ENCODE measurements at places on chromosomes 16 and 17.

DNA sequence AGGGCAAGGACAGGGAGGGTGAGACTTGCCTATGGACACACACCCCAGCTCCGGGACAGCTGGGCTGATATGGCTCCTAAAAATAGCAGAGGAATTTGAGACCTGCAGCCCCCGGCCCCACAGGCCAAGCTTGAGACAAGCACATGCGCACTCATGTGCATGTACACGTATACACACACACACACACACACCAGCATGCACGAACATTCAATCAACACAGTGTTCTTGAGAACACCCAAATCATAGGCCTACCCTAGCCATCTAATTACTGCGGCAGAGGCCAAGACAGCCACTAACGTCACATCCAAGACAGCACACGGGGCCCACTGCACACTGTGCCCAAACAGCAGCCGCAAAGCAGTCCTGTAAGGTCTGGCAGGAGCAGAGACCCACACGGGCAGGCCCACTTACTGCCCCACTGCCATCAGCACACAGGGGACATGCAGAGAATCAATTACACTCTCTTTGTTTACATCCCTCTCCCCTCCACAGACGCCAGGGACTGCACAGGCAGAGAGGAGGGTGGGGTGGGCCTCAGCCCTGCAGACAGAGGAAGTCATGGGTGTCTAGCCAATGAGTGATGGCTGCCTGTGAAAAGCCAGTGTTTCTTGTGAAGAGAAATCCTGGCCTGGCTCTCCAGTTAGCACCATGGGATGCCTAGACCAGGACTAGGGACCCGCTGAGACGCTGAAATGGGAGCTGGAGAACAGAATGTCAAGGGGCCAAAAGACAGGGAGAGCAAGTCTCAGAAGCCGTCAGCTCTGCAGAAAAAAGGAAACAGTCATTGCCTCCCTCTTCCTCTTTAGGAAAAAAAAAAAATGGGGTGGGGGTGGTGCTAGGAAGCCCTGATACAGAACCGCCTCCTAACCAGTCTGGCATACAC lies 39.3 kb downstream of the MYO18A start:
- no peak for DNase-seq

GRCh38 chr16:1429631-1430030 lies 1.2 kb upstream of the PERCC1 start:
- DNase-seq, result no peak

DNA sequence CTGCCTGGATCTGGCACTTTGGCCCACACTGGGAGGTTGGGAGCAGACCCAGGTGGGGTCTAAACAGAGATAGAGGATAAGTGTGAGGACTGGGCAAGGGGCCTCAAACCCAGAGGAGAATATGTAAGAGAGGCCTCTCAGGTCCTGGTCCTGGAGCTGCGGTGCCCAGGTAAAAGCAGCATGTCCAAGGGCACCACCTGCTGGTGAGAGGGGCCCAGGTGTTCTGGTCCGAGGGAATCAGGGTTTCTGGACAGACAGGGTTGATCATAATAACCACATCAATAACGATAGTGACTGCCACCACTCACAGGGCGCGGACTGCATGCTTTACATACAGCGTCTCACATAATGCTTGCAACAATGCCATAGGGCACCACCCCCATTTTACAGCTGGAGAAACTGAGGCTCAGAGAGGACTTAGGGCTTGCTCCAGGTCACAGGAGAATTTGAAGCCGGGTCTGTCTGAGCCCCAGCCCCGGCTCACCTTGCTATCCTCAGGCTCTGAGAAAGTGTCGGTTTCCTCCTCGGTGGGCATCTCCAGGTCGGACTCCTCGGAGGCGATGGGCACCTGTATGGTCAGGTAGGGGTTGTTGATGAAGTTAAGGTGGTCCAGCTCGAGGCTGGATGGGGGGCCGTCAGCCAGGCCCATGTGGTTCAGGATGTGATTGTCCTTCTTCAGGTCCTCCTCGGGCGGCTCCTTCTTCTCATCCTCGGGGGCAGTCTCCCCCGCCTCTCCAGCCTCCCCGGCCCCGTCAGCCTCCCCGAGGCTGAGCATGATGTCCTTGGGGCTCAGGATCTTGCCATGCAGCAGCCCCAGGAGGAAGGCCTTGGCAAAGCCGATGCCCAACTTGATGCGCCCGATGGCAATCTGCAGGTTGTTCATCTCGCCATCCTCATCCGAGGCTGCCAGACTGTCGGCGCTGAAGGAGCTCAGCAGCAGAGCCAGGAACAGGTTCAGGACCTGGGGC lies 19.1 kb upstream of the CD79B start:
- DNase-seq, result no peak

- no peak for DNase-seq
Measured at GRCh38 chr17:1808644-1809043, 21.1 kb downstream of the SMYD4 start.

- no peak for DNase-seq
Measured at GRCh38 chr17:45123930-45124796, 8.2 kb downstream of the PLCD3 start.

DNA sequence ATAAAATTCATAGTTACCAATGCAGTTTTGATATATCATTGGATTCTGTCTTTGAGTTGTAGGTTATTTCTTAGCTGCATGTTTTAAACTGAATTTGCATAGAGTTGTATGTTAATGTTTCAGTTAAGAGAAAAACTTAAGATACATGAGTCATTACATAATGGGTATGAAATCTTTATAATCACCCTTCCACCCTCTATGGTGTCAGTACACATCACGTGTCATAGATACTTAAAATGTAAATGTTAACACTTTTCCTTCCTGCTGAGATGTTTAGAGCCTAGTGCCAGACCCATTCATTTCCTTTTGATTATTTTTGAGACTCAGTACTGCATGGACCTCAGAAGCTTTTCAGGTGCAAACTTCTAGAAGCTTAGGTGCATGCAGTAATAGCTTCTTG lies 20.5 kb downstream of the ZNF207 start:
- DNase-seq, result no peak

DNA sequence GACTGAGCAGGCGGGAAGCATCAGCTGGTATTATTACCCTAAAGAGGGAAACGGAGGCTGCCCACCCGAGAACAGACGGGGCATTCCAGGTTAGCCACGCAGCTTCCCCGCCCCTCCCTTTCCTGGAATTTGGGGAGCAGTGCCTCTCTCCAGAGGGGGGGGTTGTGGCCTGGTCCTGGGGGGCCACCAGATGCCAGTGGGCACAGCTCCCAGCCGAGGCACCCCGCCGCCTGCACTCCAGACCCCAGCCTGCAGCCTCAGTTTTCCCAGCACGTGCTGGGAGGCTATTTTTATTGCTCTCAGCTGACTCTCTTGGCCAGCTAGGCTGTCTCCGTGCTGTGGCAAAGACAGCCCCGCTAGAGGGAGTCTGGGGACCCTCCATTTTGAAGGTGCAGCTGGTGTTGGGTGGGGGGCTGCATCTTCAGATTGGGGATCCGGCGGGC lies 62.7 kb upstream of the GSE1 start:
- DNase-seq, result no peak

DNA sequence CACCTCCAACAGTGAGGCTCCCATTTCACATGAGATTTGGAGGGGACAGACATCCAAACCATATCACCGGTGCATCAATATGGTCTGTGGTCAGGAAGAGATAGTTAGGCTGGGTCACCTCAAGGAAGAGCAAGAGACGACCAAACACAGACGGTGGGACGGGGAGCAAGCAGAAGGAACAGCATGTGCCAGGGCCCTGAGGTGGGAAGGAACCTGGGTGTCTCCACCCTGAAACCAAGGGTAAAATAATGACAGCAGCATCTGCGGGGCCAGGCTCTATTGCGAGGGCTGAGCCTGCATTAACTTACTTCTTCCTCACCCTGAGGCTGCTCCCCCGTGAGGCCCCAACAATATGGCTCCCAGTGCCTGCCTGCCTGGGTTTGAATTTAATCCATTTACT lies 8.9 kb upstream of the PRSS21 start:
- no peak for DNase-seq

- no peak for DNase-seq
Measured at GRCh38 chr17:557371-557770, 157.3 kb downstream of the VPS53 start.

- no peak for DNase-seq
Measured at GRCh38 chr16:62077998-62078397, 41.8 kb upstream of the CDH8 start.

DNA sequence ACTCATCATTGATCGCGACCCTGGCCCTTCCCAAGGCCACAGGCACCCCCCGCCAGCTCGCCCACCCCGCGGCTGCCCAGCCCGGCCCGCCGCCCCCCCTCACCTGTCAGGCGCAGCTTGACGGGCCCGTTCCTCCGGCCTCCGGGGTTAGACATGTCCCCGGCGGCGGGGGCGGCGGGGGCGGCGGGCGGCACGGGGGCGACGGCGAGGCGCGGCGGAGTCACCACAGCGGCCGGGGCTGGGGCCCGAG lies 456 bp downstream of the SMURF2 start:
- DNase-seq, result no peak

DNA sequence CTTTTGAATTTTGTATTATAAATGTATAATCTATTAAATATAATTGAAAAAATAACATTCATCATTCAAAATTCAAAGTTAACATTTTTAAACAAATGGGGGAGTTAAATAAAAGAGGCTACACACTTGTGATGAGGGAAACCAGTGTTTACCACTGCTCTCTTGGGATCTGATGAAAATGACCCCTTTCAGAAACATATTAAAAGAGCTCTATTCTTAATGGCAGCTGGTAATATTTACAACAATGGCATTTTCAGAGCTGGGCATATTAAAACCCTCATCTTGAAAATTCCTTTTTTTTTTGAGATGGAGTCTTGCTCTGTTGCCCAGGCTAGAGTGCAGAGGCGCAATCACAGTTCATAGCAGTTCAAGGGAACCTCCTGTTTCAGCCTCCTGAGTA lies 19.3 kb upstream of the FLCN start:
- DNase-seq, result no peak

- no peak for DNase-seq
Measured at GRCh38 chr17:76123749-76124581, 17.1 kb downstream of the FOXJ1 start.

DNA sequence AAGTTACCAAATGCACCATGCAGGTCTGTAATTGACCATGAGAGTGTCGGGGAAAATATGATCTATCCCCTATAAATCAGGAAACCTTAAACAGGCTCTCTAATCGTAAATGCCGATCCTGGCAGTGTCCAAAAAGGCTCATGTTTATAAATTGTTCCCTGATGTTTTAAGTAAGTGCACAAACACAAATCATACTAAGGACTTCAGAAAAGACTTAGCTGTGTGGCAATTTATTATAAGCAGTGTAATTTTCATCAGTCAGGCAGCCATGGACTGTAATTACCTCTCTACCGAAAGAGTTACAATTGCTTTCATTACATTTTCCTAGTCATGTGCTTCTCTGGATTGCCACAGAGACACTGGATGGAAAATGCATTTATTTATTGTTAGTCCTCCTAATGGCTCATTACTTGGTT lies 73.4 kb upstream of the COX10 start:
- DNase-seq, result no peak

GRCh38 chr16:22075043-22075757 lies 17.1 kb upstream of the VWA3A start:
- no peak for DNase-seq

DNA sequence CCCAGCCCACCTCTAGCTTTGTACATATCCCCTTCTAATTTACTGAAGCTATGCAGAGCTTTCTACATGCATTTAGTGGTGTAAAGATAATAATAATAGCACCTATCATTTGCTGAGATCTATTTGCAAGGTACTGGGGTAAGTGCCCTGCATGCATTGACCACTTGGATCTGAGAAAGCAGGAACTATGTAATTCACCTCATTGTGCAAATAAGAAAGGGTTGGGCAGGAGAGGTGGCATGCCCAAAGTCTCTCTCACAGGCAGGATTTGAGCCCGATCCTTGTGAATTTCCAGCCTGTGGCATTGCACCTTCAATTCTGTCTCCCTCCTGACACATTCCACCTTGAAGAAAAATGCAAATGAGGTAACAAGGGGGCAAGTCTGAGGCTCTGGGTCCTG lies 352.3 kb upstream of the EEF2KMT start:
- DNase-seq, result no peak

DNA sequence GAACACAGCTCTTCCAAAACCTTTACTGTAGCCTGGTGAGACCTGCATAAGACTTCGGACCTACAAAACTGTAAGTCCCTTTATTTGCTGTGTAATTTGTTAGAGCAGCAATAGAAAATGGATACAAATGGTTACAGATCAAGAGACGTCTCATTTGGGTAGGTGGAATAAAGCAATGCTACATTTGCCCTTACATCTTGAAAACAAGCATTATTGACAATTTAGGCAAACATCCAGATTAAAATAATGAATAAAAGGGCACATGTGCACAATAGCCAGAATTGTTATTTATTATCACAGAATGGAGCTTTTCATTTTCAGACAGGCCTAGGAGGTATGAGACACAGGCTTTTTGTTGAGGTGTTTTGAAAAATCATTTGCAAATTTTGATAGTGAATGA lies 222.2 kb upstream of the CPHXL start:
- DNase-seq, result no peak

DNA sequence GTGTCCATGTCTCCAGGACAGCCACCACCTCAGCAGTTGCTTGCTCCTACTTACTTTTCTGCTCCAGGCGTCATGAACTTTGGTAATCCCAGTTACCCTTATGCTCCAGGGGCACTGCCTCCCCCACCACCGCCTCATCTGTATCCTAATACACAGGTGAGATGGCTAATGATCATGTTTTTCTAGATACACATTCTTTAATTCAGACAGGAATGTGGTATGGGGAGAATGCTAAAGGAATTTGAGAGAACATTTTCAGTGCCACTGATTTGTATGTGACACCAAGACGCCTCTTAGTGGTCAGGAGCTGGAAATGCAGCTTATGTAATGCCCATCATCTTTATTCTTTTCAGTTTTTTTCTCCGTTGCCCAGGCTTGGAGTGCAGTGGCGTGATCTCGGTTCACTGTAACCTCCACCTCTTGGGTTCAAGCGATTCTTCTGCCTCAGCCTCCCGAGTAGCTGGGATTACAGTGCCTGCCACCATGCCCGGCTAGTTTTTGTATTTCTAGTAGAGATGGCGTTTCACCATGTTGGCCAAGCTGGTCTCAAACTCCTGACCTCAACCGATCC lies 8.9 kb upstream of the RAPGEFL1 start:
- DNase-seq, result peak; percentile 65

GRCh38 chr17:44014437-44015172 lies at the start of gene TMEM101:
Gene TMEM101, minus strand, starts transcription at chr17:44014963. Its CDS starts 11 bp downstream, at chr17:44014952.
- DNase-seq, result peak; percentile 83

- no peak for DNase-seq
Measured at GRCh38 chr16:35194681-35195080, 1735.3 kb downstream of the TP53TG3F start.

DNA sequence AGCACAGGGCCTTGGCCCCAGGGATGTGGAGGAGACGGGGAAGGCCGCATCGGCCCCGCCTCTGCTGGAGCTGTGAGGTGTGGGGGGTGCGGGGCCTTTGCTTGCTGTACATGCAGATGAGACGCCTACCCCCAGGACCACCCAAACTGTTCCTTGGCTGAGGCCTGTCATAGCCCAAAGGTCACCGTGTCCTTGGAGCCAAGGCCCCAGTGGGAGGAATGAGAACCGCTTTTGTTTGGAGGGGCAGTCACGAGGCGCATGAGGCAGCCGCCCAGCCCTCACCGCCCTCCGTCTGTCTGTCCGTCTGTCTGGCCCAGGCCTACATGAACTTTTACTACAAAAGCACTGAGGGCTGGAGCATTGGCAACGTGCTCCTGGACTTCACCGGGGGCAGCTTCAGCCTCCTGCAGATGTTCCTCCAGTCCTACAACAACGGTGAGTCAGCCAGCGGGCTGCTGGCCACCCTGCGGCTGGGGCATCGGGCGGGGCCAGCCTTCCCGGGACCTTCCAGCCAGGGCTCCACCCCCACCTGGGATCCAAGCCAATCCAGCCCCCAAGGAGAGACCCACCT lies 8.8 kb downstream of the TAX1BP3 start:
- no peak for DNase-seq

All from NCI-H1694 (cell line).